Bronchial epithelial cell (primary cell): ENCODE measurements at places on chromosomes 12 and 14. TPM values are rescaled to one million over a fixed set of nuclear protein-coding genes. Genes with fewer than 3 reads are reported as not detected.

DNA sequence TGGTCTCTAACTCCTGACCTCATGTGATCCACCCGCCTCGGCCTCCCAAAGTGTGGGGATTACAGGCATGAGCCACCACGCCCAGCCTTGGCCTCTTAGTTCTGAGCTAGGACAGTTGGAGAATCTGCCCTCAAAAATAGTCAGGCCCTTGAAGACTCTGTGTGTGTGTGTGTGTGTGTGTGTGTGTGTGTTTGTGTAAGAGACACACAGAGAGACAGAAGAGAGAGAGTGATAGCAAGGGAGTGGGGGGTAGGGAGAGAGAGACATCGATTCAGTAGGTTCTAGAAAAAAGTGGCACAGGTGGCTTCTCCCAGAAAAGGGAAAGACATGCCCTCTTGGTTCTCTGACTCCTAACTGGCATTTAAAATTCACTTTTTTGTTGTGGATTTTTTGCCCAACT lies 5.4 kb downstream of the HNF1A start:
- DNase-seq, result no peak

DNA sequence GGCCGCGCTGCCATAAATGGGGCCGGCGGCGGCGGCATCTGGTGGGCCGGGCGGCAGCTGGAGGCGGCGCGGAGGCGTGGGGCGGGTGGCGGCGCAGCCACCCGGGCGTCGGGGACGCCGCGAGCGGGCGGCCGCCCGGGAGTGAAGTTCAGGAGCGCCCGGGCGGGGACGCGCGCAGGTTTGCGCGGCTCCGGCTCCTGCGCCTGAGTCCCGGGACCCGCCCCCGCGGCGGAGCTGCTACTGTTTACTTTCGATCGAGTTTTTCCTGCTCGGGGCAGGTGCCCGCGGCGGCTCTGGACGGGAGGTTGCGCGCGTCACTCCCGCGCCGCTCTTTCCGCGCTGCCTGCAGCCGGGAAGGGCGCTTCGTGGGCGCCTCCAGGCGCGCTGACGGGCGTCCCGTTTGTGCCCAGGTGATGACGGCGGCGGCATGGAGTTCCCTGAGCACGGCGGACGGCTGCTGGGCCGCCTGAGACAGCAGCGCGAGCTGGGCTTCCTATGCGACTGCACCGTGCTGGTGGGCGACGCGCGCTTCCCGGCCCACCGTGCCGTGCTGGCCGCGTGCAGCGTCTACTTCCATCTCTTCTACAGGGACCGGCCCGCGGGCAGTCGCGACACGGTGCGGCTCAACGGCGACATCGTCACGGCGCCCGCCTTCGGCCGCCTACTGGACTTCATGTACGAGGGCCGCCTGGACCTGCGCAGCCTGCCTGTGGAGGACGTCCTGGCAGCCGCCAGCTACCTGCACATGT lies at the start of gene ZBTB42:
Gene ZBTB42, plus strand, starts transcription at position 331 of the 749 bp plus-strand sequence. Its CDS starts 97 bp downstream, at position 428.
- peak; percentile 62 for DNase-seq

GPRC5D gene
- 0.77 TPM in 1 of 2 replicates, not detected in the other for total RNA-seq

AKAP6 gene
- total RNA-seq, result 4.2 and 10.6 TPM in 2 replicates

KRT75 gene
- 1.8 and 7.3 TPM in 2 replicates for total RNA-seq

SLCO1B1 gene
- total RNA-seq, result not detected in 2 replicates

GRCh38 chr12:51388846-51389245 lies 2.4 kb downstream of the GALNT6 start:
- no peak for DNase-seq

PDE3A gene
- under 0.01 TPM in 1 of 2 replicates, not detected in the other for total RNA-seq

DNA sequence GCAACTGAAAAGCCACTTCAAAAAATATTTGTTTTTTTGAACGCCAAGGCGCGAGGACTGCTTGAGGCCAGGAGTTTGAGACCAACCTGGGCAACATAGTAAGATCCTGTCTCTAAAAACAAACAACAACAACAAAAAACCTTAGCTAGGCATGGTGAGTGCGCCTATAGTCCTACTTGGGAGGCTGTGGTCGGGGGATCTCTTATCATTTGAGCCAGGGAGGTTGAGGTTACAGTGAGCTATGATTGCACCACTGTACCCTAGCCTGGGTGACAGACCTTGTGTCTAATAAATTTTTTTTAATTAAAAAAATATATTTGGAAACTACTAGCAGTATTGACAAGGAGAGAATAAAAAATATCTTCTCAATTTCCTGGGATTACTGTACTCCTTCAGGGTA lies 113.1 kb downstream of the TRAFD1 start:
- no peak for DNase-seq

DNA sequence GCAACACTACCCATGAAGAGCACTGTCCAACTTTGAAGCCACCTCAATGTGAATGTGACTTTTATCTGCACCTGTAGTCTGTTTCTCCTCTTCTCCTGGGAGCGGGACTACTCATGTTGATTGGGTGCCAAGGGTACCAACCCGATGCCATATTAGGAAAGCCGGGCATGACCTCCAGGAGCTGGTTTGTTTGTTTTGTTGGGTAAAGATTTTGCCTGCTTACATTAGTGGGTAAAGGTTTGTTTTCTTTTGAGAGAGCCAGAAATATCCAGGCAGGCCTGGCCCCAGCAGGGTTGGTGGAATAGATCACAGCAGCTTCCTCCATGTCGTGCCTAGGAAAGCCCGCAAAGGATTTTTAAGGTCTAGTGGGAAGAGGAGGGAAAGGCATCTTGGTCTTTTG lies 19.7 kb upstream of the ITPK1 start:
- DNase-seq, result no peak

DNA sequence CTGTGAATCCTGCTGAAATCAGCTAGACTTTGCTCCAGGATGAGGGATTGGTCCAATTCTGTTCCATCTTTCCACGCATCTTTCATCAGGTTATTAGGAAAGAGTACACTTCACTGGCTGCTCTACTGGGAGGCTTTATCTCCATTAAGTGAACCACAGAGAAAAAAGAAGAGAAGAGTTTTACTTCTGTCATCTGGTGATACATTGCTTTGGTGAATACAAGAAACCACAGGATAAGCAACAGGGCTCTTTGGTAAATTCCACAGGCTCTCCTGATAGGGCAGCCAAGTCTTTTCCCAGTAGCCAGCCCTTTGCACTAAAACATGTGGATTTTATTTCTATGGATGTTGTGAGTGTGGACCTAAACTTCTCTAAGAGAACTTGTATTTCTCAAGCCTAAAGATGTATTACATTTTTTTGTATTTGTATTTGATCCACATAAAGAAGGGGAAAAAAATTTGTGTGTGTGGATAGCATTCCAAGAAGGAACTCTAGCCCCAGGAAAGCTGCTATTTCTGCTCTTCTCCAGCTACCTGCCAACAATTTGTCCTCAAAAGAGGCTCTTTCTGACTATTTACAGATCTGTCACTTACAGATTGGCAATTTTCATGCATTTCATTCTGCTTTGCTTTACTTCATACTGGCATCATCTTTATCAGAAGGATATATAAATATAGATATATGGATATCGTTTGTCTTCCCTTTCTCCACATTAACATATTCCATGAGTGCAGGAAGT lies 1117.6 kb upstream of the TMEM132C start:
- no peak for DNase-seq

DNA sequence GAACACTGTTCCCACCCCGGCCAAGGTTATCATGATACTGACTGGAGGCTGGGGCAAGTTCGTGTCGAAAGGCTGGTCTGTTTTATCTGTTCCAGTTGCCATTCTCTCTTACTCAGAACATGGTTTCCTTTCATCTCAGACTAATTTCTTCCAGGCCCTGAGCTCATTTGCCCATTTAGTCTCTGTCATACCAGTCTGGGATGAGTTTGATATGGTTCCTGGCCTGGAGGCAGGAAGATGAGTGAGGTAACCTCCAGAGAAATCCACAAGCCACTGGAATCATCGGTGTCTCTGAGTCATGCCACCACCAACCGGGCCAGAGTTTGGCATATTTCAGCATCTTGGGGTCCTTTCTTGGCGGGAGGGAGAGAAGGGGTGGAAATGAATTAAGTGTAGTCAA lies 114.7 kb downstream of the NTF3 start:
- DNase-seq, result no peak

GLIPR1L2 gene
- total RNA-seq, result 0.26 and 0.64 TPM in 2 replicates

GRCh38 chr12:125006365-125006764 lies 12.9 kb downstream of the BRI3BP start:
- no peak for DNase-seq

GRCh38 chr12:84919271-84919670 lies 6.7 kb upstream of the SLC6A15 start:
- DNase-seq, result peak; percentile 80

DIO3 gene
- not detected in 2 replicates for total RNA-seq

GRCh38 chr12:99133401-99133800 lies 488.3 kb downstream of the APAF1 start:
- no peak for DNase-seq

- DNase-seq, result no peak
Observed at GRCh38 chr14:96757456-96757855, 39.7 kb upstream of the VRK1 start.

- peak; percentile 35 for DNase-seq
Observed at GRCh38 chr14:23638414-23639047, 2.4 kb downstream of the DHRS2 start.
